A549 treated with RU486 at 1 μM for 4 hours (cell line): ENCODE measurements at places on chromosomes 6 and 20. TPM values are rescaled to one million over a fixed set of nuclear protein-coding genes. Genes with fewer than 3 reads are reported as not detected.

Gene FANCE
- 2.2 to 3.2 TPM (median 2.9 TPM) in 5 replicates for total RNA-seq

Gene GRM1
- total RNA-seq = 0.05 to 0.08 TPM (median 0.06 TPM) in 4 of 5 replicates, not detected in the other

Gene MCCD1
- total RNA-seq = not detected in 5 replicates

Gene PHACTR1
- total RNA-seq = 0.05 TPM in 1 of 5 replicates, not detected in the others

Gene NMBR
- total RNA-seq = not detected in 5 replicates

Gene KIF6
- total RNA-seq = 0.07 to 0.61 TPM (median 0.31 TPM) in 5 replicates

Gene MROH8
- total RNA-seq = 0.81 to 2.2 TPM (median 1.0 TPM) in 5 replicates

Gene HSPA1L
- total RNA-seq = 1.2 to 1.5 TPM (median 1.2 TPM) in 5 replicates

Gene AIG1
- 22.3 to 29.6 TPM (median 25.2 TPM) in 5 replicates for total RNA-seq

Gene DEFB124
- total RNA-seq = not detected in 5 replicates
